Activated naive CD8-positive, alpha-beta T cell treated with anti-CD3 and anti-CD28 coated beads for 36 hours (primary cell): ENCODE measurements at places on chromosomes 5 and 9.
A peak's percentile ranks its signal among the peaks of the same experiment; 100 is the strongest.

GRCh38 chr9:12813960-12814876 lies 39.4 kb downstream of the LURAP1L start:
- no peak for DNase-seq

DNA sequence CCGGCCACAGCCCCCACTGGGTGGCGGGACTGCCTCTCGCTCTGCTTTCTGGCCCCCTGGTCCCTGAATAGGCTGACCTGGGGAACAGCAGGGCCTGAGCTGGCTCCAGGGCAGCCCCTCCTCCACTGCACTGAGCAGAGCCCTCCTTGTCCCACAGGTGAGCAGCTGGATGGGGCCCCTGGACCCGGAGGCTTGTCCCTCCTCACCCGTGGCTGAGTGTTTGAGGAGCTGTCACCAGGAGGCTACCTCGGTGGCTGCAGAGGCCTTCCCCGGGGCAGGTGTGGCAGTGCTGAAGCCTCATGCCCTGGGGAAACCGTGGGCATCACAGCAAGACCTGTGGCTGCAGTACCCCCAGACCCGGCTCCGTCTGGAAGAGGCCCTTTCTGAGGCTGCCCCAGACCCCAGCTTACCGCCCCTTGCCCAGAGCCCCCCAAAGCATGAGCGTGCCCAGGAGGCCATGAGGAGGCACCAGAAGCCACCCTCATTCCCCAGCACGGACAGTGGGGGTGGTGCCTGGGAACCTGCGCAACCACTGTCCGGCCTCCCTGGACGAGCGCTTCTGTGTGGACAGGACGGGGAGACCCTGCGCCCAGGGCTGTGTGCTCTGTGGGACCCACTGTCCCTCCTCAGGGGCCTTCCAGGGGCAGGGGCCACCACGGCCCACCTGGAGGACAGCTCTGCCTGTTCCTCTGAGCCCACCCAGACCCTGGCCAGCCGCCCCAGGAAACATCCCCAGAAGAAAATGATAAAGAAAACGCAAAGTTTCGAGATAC lies 28.5 kb upstream of the LRRC14B start:
- DNase-seq: no peak

GRCh38 chr9:87793292-87793691 lies 67.4 kb downstream of the CTSL start:
- no peak for DNase-seq

GRCh38 chr9:2787065-2787464 lies 56.8 kb downstream of the PUM3 start:
- DNase-seq: no peak

- DNase-seq: peak; percentile 52
Measured at GRCh38 chr9:129584136-129584535, 36.8 kb downstream of the C9orf50 start.

DNA sequence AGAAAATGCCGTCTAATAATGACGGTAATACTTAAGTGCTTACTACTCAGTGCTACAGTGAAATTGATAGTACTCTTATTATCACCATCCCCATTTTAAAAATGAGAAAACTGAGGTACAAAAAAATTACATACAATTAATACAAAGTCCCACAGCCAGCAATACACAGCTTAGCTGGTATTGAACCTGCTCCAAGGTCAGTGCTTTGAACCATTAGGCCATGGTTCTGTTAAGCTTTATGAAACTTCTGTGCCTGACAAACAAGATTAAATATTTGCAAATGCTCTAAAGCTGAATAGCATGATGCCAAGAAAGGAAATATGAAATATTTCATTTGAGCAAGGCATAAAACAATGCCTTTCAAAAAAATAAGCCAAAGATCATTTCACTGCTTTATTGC lies 357.2 kb downstream of the ARRDC3 start:
- DNase-seq: no peak
